ENCODE measurements at places on chromosomes 7 and 10.

- DNase-seq = no peak
These were observed 179.5 kb downstream of the ADAM12 start for GRCh38 chr10:126208726-126209302.

DNA sequence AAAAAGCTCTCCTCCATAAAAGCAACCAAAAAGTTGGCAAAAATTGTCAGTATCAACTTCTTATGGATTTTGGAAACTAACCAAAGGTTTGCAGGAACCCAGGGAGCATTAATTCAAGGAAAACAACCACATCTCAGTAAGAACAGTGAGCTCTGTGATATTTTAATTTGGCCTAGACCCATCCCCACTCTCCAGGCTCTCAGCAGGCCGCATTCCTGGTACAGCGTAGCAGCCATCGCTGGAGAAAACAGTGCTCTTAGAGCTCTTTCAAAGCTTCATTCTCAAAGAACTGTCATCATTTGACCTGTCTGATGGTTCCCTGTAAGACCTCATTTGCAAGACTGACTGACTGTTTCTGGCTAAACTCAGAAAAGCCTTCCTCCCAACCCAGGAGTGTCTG, 81.9 kb downstream of the NUDCD3 start:
- no peak for DNase-seq

GRCh38 chr10:43371418-43371817, at the start of gene FXYD4:
Gene FXYD4, plus strand, starts transcription at chr10:43371636. Its CDS starts 2,111 bp downstream, at chr10:43373747.
- no peak for DNase-seq

- no peak for DNase-seq
These were observed 3.6 kb downstream of the FAM53B start for GRCh38 chr10:124740369-124741280.

GRCh38 chr7:155507576-155507975, 38.8 kb downstream of the CNPY1 start:
- no peak for DNase-seq

Data from GM18507 (cell line).